Kidney (tissue), 22 donors: ENCODE measurements at places on chromosomes 12 and 14. TPM values are rescaled to one million over a fixed set of nuclear protein-coding genes. Genes with fewer than 3 reads are reported as not detected.

OR11H7 gene
- not detected for total RNA-seq

GRCh38 chr14:24081739-24082211 is 10.4 kb downstream of the CPNE6 start:
- H3K36me3 ChIP-seq, result no peaks in the 10 kb centered on the region
- H3K27ac ChIP-seq, result no peak overlapping the region
- peaks cover 5% of the 10 kb centered on the region for H3K4me1 ChIP-seq

DNA sequence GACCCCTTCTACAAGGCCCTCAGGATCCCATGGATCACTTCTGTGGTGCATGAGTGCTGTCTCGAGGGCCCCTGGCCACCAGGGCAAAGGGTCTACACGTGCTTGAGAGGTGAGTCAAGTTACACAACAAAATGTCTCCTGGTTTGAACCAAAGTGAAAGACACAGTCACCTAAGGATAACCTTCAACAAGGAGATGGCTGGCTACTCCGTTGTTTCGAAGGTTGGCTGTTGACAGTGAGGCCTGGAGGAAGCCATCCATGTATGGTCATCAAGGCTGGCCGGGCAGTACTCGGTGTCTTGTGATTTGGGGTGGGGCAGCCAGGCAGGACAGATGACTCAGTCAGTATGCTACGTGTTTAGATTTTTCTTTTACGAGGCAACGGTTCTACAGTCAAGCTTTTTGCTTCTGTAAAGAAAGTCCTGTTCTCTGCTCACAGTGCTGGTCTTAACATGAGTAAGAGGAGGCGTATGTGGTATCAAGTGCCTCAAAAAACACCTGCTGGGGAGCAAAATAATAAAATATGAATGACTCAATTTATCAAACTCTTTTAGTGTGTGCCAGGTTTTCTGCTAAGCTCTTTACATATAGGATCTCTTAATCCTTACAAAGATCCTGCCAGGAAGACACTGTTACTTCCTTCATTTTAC is 18.0 kb upstream of the NT5DC3 start:
- no peak overlapping the region for H3K27ac ChIP-seq
- H3K4me3 ChIP-seq, result no peak overlapping the region
- H3K4me1 ChIP-seq, result no peaks in the 10 kb centered on the region
- no peak for DNase-seq
- no peaks in the 10 kb centered on the region for H3K36me3 ChIP-seq

COX6A1 gene
- total RNA-seq, result 331 TPM

- DNase-seq, result no peak
- no peaks in the 10 kb centered on the region for H3K27me3 ChIP-seq
- H3K36me3 ChIP-seq, result no peaks in the 10 kb centered on the region
- peaks cover 5% of the 10 kb centered on the region for H3K4me1 ChIP-seq
- no peak overlapping the region for H3K4me3 ChIP-seq
Measured at GRCh38 chr14:103402695-103403094, 17.5 kb downstream of the MARK3 start.

GUCY2C gene
- total RNA-seq, result not detected

OR6C2 gene
- not detected for total RNA-seq

GRCh38 chr14:51107801-51108200 is 12.9 kb upstream of the TRIM9 start:
- no peak overlapping the region for H3K27ac ChIP-seq
- no peak for DNase-seq
- no peaks in the 10 kb centered on the region for H3K36me3 ChIP-seq

NANOG gene
- total RNA-seq, result 0.16 TPM
